Fibroblast of skin of left biceps (primary cell): ENCODE measurements at places on chromosomes 5 and 9.

DNA sequence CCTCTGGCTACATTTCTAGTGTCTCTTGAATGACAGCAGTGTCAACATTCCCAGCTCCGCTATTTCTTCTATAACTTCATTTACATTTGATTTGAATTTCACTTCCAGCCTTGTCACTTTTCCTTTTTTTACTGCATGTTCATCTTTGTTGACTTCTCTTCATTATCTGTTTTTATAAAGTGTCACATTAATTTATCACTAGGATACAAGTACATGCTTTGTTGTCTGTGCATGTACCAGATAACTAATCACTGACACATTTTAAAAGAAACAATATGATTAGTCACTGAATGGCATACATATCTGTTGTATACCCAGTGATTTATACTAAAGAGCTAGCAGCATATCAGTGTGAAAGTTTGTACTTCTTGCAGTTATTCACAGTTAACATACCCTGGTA, 29.1 kb downstream of the ARSK start:
- no peak for DNase-seq

DNA sequence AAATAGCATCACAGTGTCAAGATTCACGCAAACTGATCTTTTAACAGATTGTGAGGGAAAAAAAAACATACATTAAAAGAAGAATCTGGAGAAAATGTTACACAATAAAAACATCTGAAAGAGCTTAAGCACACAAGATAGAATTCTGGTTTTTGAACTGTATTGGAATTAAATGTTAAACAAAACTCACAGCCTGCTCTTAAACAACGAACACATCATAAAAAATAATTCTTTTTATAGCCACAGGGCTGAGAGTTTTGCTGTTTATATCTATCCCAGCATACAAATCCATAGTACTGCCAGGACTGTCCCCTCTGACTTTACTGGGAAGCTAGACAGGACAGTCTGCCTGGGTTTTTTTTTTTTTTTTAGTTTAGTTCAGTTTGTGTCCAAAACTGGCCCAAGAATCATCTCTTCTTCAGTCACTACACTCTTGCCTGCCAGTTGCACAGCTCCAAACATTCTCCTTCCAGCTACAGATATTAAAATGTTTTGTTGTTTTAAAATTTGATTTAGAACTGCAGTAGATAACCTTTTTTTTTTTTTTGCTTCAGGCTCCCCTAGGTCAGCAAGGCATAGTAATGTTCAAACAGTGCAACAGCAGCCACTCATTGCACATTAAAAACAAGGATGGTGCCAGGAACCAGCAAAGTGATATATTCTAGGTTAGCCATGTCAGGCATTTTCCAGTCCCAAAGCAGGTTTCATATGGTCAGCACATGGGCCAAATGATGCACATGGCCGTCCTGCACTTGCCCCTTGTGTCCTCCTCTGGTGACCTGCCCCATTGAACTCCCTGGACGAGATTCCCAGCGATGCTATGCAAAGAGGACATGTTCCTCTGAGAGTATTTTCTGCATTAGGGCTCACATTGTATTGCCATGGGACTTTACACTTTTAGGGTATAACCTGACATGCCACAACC, 173.6 kb downstream of the ARL15 start:
- no peak for DNase-seq

DNA sequence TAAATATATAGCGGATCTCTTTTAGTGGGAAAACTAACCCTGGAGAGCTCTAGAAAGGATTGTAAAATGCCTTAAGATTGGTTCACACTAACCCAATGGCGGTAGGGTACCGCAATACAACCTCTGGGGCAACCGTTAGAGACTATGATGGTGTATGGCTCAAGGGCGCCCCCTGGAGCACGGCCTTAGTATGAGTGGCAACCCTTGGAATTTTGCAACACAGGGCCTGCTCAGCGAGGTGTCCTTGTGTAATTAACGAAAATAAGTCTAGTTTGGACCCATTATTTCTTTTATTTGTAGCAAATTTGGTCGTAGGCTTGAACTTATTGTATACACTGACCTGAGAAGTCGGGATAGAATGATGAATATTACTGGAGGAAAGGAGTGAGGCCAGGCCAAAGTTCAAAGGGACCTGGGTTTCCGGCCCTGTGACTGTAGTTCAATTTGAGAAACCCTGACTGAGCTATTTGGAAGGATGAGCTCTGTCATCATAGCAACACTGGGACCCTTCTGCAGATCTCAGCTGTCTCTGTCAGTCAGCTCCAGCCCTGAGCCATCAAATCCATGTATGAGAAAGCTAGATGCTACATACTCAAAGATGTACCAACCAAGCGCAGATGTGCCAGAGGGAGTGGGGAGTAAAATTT, 54.8 kb downstream of the CAMK4 start:
- DNase-seq, result no peak

GRCh38 chr9:130610862-130611707, 31.7 kb downstream of the FUBP3 start:
- DNase-seq, result no peak

DNA sequence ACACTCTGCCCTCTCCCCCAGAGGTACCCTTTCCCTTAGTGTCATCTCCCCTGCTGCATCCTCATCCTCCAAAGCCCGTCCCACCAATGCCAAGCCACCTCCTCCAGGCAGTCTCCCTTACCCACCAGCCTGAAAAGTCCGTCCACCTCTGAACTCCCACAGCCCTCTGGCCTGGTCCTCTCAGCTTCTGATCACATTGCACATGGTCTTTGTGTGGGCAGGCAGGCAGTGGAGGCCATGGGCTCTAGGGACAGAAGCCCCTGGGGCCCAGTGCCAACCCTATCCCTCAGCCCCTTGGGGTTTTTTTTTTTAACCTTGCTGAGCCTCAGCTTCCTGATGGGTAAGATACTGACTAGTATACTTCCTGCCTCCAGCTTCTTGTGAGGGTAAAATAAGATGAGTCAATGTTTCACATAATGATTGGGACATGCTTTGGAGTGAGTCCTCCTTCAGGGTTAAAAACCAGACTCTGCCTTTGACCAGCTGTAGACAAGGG, 19.4 kb downstream of the CSF1R start:
- no peak for DNase-seq

- DNase-seq, result peak; percentile 90
These were observed 40.3 kb upstream of the ABCA1 start for GRCh38 chr9:104968025-104968982.

DNA sequence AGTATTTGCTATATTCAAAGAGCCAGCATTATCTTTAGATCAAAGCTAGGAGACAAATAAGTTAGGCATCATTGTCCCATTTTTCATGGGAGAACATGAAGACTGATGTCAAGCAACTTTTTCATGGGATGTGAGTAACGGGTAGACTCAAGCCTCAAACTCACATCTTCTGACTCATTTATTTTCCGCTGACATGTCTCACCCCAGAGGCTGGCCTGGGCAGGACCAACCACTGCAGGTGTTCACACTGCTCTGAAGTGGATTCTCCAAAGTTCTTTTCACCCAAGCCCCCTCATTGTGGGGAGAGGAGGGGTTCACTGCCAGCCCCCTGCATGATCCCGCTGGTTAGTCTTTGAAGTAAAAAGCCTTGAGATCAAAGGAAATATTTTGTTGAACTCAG, 34.9 kb upstream of the BASP1 start:
- DNase-seq, result no peak

GRCh38 chr5:156920042-156920860, 42.8 kb downstream of the TIMD4 start:
- DNase-seq, result no peak

DNA sequence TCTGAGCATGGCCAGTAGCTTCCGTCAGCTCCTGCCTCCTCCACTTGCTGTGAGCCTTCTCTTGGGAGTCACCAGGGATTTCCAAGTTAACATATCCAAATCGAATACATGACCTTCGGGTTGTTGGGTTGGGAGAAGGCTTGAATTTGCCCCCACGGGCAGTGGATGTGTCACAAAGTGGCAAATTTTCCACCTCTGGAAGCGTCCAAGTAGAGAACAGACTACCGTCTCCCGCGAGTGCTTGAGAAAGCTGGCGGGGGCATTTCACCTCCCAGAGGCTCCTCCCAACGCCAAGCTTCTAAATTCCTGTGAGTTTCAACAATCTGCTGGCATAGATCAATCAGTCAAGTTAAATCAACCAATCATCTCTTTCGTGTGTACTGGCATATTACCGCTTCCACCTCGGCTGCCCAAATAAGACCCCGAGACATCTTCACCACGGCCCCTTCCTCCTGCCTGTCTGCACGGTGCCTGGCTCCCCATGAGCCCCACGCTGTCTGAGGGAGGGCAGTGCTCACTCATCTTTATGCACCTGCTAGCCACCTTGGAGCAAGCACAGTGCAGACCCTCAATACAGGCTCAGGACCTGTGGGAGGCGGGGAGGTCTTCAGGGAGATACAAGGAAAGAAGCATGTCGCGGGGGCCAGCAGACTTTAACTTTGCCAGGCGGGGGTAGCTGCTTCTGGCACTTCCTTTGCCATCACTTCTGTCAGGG, 79.1 kb downstream of the MRPL36 start:
- DNase-seq, result no peak

- DNase-seq, result no peak
These were observed 18.6 kb downstream of the MED10 start for GRCh38 chr5:6359555-6360322.

DNA sequence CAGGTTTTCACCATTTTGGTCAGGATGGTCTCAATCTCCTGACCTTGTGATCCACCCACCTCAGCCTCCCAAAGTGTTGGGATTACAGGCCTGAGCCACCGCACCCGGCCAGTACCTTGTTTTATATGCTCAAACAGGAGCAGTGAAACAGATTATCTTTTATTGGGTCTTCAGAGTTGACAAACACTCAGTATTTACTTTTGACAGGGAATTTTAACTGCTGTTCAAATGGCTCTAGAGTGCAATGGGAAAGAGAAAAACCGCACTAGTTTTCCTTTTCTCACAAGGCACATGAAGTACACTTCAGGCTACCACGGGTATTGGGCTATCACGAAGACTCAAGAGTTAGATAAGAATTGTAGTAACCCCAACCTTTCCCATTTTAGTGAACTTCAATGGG, 471.9 kb upstream of the DAB2 start:
- DNase-seq, result no peak

- no peak for DNase-seq
These were observed 1.6 kb downstream of the ANXA6 start for GRCh38 chr5:151155775-151156506.

DNA sequence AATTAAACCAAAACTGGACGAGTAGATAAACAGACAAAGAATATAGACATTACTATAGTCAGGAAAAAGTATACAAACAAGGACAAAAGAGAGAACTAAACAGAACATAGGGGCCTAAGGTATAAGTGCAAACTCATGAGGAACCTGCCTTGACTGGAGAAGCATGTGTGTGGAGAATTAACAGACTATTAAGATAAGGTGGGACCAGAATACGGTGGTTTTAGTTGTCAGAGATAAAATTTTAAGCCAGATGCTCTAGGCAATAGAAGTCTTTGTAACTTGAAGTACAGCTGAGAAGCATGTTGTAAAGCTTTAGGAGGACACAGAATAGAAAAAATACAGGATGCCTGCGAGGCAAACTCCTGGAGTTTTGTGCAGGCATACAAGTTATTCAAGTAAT, 707.1 kb downstream of the PTPRD start:
- DNase-seq, result no peak

- DNase-seq, result no peak
These were observed 12.9 kb downstream of the GLDC start for GRCh38 chr9:6632516-6633183.

DNA sequence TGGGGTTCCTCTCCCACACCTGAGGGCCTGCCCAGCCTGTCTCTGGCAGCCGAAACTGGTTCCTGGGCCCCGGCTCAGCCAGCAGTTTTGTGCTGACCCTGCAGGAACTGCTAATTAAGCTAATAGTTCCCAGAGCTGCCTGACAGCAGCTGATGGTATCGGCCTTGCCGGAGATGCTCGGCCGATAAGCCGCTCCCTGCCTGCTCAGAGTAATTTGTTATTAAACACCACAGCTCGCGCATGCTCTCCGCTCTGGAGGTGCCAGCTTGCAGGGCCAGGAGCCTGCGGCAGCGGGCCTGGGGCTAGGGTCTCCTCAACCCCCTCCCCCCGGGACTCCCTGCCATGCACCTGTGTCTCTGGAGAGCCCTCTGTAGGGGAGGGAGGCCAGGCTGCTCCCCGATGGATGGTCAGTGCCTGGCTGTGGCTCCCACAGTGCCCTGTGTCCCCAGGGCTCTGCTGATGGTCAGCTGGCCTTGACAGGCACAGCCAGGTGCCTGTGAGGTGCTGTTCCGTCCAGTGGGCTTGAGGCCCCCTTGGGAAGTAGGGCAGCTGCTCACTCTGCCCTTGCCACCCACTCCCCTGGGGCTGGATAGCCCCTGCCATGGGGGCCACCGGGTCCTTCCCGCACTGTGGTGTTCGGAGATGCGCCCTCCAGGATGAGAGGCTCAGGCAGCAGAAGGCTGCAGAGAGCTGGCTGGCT, 41.7 kb downstream of the RXRA start:
- no peak for DNase-seq

GRCh38 chr5:150703762-150704161, 2.9 kb upstream of the RBM22 start:
- no peak for DNase-seq

DNA sequence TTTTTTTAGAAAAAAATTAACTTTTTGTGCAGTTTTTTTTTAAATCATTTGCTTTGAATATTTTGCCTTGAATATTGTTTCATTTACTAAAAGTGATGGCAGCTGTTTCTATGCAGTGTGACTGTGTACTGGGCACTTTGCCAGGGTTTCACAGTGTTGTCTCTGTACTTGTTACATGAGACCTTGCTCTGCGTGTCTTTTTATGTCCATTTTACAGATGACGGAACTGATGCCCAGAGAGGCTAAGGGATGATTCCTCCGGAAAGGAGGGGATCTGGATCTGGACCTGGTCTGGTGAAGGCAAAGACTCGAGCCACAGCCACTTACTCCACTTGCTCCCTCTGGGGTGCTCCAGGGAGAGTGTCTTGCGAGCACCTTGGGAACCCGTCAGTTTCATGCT, 124.8 kb upstream of the PTCH1 start:
- DNase-seq, result no peak

DNA sequence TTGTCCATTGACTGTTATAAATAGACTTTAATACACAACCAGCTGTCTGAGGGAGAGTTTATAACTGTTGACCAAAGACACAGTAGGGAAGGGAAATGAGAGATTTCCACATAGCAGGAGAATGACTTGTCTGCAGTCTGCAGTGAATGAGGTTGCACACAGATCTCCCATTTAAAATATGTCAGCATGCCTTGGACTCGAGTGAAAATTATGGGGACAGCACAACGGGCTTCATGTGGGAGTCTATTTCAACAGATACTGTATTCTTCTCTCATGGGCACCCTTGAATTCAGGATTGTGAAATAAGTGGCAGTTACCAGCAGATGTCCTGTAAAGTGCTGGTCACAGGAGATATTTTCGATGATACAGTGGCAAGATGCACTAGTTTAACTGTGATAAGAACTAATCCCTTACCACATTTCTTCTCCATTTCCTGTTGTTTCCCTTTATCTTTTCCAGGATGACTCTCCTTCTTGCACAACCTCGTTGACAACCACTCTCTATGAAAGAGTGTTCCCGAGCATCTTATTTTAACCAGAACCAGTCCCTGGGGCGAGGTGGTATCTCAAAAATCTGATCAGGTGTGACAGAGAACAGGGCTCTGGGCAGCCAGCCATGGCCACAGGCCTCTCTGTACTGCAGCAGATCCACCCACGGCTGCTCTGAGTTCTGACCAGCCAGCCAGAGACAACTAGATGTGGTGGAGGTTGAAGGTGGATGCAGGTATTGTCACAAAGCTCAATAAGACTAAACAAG, 51.5 kb upstream of the MAP3K1 start:
- DNase-seq, result no peak
